ENCODE measurements at places on chromosomes 4 and X. TPM values are rescaled to one million over a fixed set of nuclear protein-coding genes. Genes with fewer than 3 reads are reported as not detected.

GRCh38 chr4:88807499-88807898, 109.9 kb upstream of the NAP1L5 start:
- DNase-seq, result no peak

- DNase-seq, result no peak
These were observed 755 bp downstream of the ANKRD17 start for GRCh38 chr4:73257651-73258435.

DNA sequence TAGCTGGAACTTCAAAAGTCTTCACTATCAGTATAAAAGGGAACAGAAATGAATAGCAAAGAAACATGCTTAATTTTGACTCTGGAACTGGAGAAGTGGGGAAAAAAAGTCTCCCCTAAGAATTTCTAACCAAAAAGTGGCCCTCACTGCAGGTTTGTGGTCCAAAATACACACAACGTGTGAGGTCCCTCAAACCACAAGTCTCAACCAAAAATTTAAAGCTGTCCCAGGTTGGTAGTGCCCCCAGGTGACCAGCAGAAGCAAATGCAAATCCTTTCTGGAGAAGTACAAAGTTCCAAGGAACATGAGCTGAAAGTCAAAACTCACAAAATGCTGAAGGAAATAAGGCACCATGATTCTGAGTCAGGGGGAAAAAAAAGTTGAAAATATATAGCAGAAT, 23.6 kb upstream of the VAMP7 start:
- no peak for DNase-seq

DNA sequence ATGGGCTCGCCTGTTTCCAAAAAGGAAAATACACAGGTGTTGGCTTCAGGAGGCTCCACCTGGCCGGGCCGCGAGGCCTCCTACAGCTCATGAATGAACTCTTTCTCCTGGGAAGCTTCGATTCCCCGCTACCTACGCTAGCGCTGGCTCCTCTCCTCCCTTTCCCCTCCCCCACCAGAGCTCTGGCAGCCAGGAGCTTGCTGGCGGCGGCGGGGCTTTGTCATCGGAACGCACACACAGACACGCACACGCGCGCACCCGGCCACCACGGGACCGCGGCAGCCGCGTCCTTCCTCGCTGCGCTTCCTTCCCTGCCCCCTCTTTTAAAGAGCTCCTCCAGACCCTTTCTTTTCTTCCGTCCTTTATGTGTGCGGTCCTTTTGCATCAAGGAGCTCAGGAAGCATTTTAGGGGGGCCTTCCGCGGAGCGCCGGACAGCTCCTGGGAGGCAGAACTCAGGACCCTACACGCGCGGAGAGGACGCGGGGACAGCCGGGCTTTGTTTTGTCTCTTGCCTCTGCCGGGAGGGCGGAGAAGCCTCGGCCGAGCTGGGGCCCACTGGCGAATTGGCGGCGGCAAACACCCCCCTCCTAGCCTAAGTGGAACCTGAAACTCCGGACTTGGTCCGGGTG, 70.2 kb upstream of the BCOR start:
- DNase-seq, result no peak

- DNase-seq, result no peak
These were observed 11.9 kb upstream of the UGDH start for GRCh38 chr4:39539089-39539611.

- DNase-seq, result no peak
These were observed 18.2 kb downstream of the NHSL2 start for GRCh38 chrX:71928856-71929255.

DNA sequence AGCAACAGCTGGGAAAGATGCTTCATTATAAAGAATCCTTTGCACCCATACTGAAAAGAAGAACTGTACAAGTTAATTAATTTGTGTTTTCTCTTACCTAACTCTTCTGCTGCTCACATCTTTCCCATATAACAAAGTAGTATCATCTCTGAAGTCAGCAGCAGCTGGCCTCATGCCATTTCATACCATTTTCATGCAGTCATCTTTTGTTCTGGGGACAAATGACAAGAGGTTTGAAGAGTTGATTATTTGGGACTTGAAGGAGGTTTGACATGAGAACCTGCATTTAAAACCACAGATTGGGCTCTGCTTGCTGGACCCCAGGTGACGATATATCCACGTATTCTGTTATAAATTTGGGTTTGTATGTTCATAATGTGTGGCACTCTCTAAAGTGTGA, 430.3 kb downstream of the SPRY1 start:
- DNase-seq, result no peak

DNA sequence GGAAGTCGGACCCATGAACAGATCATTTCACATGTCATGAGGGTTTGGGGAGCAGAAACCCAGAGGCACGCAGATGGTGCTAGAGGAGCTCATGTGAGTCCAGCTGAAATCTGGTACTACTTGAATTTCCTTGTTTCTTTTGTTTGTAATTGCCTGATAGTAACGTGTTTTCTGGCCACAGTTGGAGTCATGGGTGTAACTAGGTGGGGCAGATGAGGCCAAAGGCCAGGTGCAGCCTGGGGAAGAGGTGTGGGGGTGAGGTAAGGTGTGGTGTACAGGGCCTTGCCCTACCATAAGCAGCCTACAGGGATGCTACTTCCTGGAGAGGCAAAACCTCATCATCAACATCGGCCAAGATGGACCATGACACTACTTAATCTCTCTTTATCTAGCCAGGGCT, 271.4 kb downstream of the PTTG2 start:
- DNase-seq, result no peak

DNA sequence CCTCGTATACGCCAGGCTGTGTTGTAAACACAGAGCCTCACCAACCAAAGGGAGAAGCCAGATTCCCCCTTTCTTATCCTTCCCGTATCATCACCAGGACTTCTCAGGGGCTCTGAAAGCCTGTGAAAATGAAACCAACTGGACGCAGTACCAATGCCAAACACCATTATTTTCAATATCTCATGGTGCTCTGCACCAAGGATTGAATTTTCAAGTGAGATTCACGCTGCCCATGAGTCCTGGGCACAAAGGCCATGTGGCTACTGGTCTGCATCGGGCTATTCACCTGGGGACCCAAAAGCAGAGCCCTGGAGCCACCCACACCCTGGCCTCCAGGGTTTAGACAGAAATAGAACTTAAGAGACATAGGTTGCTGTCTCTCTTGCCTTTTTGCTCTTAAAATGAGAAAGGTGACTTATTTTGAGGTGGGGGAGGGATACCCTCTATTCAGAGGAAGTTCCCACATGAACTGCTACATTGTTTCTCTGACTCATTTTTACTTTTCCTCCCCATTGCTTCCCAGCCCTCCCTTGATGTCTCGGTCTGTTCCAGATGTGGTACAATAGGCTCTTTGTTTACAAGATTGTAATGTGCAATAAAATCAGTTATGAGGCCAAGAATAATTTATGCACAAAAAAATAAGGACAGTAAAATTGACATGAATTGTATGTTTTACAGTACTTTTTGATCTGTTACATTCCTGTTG, 55.4 kb downstream of the MAML3 start:
- no peak for DNase-seq

DNA sequence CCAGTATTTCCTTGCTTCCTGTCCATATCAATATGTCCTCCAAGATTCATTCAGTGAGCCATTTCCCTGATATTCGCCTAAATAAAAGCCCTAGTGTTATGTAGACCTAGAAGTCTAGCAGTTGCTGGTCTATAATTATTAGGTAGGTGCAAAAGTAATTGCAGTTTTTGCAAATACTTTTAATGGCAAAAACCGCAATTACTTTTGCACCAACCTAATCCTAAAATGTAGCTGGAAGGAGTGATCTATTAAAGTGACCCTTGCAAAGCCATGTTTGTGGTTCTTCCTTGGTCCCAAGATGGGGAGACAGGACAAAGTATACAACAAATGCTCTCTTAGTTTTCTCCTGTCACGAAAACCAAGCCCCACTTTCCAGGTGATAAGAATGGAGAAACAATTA, 193.0 kb downstream of the IDS start:
- no peak for DNase-seq

- no peak for DNase-seq
These were observed 247.9 kb downstream of the ADAM29 start for GRCh38 chr4:175166020-175166419.

DNA sequence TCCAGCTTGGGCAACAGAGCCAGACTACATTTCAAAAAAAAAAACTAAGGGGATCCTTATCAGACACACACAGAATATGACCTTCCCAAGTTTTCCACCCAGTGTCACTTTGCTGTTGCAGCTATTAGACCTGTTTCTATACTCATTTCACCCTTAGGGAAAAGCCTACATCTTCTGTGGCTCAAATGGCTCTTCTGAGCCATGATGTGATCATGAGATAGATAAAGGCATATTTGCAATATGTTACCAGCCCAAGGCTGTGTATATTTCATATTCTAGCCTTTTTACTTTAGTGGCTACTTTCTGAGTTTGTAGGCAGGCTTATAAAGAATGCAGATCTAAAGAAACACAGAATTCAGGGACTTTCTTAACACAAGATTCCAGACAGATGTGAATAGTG, 19.3 kb downstream of the RS1 start:
- no peak for DNase-seq

DNA sequence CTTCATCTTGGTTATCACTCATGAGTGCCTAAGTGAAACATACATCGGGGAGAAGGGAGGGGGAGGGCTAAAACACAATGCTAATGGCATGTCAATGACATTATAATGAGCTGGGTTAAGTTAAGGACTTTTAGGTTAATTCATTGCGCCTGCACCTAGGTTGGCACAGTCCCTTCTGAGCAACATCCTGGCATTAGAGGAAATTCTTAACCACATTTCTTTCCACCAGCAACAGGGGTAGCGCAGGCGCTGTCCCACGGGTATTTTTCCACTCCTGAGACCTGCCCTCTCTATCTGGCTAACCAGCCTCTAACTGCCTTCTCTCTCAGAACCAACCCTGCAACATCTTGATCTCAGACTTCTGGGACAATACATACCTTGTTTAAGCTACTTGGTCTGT, 39.0 kb upstream of the PROM1 start:
- DNase-seq, result no peak

GRCh38 chr4:53861856-53862610, 202.4 kb downstream of the CHIC2 start:
- DNase-seq, result no peak

DNA sequence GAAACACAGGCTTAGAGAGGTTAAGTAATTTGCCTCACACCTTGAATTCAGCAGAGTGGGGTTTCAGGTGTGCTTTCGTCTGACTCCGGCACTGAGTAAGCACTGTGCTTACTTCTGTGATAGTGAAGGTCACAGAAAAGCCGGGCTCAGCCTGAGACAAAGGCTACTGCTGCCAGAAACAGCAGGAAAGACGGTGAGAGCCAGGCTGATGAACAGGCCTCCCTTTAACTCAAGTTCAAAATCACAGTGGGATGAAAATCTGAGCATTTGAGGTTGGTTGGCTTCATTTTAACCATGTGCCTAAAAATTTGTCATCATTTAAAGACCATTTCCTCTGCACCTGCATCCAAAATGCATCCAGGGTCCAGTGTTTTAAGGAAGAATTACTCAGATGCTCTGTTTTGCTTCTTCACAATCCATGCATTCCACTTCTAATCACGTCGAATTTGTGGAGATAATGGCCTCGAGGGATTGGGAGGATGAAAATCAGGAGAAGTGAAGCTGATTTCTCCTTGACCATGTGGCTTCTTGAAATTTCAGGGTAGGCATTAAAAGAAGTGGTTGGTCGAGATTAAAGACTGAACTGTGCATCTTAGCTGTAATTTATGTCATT, 121.2 kb upstream of the LNX1 start:
- DNase-seq, result no peak

DNA sequence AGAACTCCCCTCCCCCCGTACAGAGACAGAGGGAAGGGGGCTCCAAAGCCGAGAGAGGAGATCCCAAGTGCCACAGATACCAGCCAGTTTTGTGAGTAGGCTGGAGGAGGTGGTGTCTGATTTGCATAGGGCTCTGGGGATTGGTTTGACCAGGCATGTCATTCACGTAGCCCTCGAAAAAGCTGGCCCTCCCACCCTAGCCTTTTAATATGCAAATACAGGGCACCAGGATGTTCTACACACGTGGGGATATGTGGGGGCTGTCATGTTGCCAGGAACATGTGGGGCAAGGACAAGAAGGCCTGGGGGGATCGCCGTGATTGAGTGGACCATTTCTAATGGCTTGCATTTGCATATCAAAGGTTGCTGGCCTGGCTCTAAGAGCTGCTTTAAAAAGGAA, 272.9 kb downstream of the PPP1R2C start:
- no peak for DNase-seq

- no peak for DNase-seq
These were observed 47.2 kb downstream of the CLOCK start for GRCh38 chr4:55499495-55499894.

- no peak for DNase-seq
These were observed 187.7 kb downstream of the ENOX2 start for GRCh38 chrX:130715299-130715698.

Gene SHROOM4
- 40.5 TPM for total RNA-seq

Gene TEX13D
- total RNA-seq, result not detected

Gene TRAPPC11
- 33.0 TPM for total RNA-seq

Gene RIBC1
- total RNA-seq, result 2.7 TPM

Gene HMGB3
- 21.5 TPM for total RNA-seq

Gene SH3D19
- total RNA-seq, result 100 TPM

Gene F8A2
- 9.4 TPM for total RNA-seq

Gene SMIM10L2A
- 2.1 TPM for total RNA-seq

Gene PPP1R2C
- total RNA-seq, result not detected

Gene FGF5
- total RNA-seq, result not detected

Gene MTNR1A
- not detected for total RNA-seq

Gene TLR2
- total RNA-seq, result 34.8 TPM

Gene RHOXF1
- total RNA-seq, result 0.49 TPM

Gene GUCY1A1
- 19.0 TPM for total RNA-seq

Data from upper lobe of left lung (tissue), 6 donors.